Daoy (cell line): ENCODE measurements at places on chromosomes 12 and 14.
A peak's percentile ranks its signal among the peaks of the same experiment; 100 is the strongest.

DNA sequence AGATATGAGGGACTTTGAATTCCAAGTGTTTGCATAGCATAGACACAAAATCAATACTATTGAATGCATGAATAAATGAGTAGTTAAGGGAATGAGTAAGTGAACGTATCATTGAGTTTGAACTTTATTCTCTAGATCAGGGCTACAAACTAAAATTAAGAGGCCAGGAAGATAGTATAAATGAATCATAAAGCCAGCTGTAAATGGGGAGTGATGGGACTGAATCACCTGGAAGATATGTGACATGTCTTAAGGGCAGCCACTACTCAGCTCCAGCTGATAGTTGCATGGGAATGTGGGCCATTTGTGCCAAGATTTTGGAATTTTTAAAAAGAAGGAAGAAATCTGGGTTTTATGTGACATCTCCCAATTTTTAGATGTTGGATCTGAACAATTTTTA lies 229.9 kb downstream of the AKAP6 start:
- no peak for DNase-seq

GRCh38 chr12:75970310-75970709 lies 61.3 kb downstream of the PHLDA1 start:
- DNase-seq, result no peak

- no peak for DNase-seq
Observed at GRCh38 chr12:30969606-30970395, 43.3 kb downstream of the TSPAN11 start.

- DNase-seq, result no peak
Observed at GRCh38 chr12:50617657-50618056, 112.9 kb downstream of the DIP2B start.

DNA sequence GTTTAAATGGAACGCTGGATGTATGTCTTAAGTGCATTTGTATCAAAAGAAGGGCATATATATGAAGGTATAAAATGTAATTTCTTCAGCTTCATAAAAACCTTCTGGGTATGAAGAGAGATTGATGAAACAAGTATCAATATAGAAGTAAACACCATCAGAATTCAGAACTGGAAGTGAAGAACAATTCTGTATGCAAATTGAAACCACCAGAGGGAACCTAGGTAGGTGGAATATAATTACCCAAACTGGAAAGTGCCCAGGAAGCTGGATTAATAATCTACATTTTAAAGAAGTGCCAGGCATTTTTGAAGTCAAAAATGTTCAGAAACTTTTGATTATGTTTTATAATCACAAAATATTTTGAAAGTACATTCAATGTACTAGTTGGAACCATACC lies 336.2 kb upstream of the GARIN6 start:
- DNase-seq, result no peak

DNA sequence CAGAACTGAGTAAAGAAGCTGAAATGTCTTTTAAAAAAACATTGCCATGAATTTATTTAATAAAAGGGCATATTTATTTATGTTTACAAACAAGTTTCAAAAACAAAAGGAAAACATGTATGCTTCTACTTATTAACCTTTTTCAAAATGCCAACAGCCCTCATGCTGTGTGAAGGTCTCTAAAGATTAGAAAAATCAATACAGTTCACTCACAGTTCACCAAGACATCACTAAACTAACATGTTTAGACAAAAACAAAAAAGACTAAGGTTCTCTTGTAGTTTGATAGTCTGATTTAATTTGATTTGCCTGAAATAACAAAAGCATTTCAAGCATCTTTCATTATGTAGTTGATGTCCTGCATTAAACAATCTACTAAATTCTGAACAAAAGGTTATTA lies 63.9 kb upstream of the POC1B start:
- no peak for DNase-seq

GRCh38 chr12:58711974-58712373 lies 208.3 kb downstream of the LRIG3 start:
- DNase-seq, result no peak

DNA sequence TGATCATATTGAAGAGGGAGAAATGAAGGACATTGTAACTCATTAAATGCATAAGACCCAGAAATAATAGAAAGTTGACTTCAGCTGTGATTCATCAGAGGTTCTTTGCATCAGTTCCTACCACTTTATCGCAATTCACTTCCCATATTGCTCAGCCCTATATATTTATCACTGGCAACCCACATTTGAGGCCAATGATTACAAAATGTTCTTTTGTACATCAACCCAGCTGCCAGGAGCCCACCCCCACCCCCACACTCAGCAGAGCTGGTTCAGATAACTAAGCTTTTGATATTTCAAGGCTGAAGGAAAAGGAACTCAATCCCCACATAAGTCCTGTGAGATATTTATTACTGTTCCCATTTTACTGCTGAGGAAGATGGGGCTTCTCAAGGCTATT lies 51.2 kb upstream of the TMPO start:
- no peak for DNase-seq

DNA sequence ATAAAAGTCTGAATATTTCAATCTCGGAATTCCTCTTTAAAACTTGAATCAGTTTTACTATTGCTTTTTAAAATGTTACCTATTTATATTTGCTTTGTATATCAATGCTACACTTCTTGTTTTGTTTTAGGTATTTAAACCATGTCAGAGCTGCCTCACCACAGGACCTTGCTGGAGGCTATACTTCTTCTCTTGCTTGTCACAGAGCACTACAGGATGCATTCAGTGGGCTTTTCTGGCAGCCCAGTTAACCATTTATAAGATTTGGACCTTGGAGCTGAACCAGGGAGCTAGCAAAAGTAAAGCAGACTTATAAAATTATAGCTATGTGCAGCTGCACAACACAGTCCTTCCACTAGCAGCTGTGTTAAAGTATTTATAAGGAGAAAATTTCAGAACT lies 12.8 kb downstream of the TRMT5 start:
- DNase-seq, result no peak

DNA sequence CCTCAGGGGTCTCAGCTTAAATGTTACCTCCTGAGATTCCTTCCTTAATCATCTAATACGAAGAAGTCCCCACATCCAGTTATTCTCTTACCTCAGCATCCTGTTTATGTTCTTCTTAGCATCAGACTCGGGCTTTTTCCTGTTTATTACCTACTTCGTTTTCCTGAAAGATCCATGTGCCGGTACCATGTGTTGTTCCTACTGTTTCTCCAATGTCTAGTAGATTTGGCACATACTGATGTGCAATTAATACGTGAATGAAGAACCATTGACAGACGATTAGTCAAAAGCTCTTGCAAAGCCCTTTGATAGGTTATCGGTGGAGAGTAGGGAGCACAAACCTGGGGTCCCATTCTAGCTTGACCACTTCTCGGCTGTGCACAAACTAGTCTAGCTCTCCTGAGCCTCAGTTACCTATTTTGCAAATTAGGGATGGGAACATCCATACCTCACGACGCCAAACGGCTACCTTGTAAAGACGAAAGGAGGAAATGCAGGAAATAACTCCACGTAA lies 735 bp upstream of the MAPKAPK5 start:
- no peak for DNase-seq

GRCh38 chr14:71883094-71883493 lies 49.1 kb upstream of the RGS6 start:
- DNase-seq, result no peak

- peak; percentile 81 for DNase-seq
Observed at GRCh38 chr14:76352639-76353281, 23.2 kb upstream of the ESRRB start.

- DNase-seq, result no peak
Observed at GRCh38 chr12:51520576-51521325, 70.3 kb upstream of the SCN8A start.

DNA sequence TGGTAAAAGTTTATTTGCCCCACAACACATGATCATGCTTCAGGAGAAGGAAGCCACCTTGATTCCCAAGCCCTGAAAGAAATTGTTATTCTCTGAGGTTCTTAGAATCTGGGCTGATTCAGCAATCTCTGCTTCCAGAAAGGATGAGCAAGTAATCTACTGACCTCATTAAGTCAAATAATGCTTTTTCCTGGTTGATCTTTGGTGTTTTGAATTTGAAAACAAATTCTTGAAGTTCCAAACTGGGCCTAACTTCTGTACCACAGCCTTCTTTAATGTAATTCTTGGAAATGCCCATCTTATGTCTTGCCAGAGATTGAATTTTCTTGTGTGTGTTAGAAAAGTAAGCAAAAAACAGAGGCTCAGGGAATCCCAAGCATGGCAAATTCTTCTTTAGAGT lies 319.2 kb upstream of the DDHD1 start:
- no peak for DNase-seq

DNA sequence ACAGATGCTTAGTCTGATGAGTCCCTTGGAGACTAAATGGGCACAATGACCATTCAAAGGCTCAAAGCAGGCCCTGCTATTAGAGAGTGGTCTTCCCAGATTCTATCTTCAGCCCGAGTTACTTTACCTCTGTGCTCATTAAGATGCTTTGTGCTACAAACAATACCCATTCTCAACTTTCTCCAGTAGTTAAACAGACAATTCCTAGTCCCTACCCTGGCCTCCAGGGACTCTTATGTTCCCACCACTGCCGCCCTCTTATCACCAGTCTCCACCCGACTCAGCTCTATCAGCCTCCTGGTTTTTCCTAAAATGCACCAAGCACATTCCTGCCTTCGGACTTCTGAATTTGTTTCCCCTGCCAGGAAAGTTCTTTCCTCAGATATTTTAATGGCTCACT lies 25.6 kb upstream of the GPHB5 start:
- DNase-seq, result no peak

DNA sequence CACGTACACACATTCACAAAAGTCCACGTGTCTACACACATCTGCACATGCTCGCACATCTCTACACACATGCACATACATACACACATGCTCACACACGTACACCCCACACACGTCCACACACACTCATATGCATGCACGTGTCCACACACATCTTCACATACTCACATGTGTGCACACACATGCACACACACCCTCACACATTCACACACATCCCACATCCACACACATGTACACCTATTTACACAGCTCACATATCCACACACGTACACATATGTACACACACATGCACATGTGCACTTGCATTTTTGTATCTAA lies 3.6 kb downstream of the ADGRD1 start:
- DNase-seq, result no peak

DNA sequence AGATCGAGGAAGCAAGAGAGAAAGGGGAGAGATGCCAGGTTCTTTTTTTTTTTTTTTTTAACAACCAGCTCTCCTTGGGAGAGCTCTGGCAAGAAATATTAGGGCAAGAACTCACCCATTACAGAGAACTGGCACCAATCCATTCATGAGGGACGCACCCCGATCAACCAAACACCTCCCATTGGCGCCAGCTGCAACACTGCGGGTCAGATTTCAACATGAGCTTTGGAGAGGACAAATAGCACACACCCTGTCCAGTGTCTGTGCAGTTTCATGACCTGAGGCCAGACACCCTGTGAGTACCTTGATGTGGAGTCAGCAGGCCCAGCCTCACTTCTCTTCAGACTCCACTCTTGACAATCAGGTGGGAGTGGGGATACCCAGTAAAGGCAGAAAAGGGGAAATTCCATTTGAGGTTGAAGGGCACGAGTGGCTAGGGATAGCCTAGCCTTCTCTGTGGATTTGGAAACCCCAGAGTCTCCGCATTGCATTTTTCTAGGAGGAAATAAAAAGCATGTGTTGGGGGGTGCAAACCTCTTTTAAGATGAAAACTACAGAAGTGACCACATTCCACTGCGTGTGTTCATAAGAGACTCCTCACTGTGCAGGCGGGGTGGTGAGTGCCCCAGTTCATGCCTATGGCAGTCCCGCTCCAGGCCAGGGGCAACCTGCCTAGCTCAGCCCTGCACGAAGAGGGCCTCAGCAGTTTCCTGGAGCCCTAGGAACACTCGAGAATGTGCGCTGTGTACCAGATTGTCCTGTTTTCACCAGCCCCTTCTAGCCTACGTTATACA lies 42.4 kb upstream of the GPATCH2L start:
- no peak for DNase-seq

DNA sequence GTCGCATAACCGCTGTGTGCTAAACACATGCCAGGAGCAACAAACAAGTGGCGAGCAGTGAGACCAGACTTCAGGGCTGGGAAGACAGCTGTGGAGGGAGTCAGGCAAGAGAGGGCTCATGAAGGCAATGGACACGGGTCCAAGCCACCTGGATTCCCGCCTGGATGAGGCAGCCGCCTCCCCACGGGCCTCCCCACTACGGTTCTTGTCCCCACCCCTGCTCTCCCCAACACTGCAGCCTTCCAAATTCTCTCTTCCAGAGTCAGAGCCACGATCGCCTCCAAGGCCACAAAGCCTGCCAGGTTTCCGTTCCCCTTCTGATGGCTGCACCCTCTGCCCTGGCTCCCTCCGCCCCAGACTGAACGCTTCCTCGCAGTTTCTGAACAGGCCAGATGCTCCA lies 36.1 kb upstream of the PIWIL1 start:
- DNase-seq, result no peak

- DNase-seq, result no peak
Observed at GRCh38 chr14:93155667-93156066, 29.0 kb downstream of the MOAP1 start.

DNA sequence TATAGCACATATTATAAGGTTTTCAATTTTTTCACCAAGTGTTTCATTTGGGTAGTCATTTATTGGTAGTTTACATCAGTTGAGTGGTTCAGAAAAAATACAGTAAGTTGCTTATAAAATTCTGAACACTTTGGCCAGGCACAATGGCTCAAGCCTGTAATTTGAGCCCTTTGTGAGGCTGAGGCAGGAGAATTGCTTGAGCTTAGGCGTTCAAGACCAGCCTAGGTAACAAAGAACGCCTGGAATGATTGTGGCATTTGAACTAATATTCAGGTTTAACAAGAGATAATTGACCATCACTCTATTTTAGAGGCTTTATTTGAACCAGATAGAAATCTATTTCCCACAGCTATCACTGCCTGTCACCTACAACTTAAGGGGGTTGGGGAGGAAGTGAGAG lies 22.7 kb downstream of the HIF1A start:
- no peak for DNase-seq

DNA sequence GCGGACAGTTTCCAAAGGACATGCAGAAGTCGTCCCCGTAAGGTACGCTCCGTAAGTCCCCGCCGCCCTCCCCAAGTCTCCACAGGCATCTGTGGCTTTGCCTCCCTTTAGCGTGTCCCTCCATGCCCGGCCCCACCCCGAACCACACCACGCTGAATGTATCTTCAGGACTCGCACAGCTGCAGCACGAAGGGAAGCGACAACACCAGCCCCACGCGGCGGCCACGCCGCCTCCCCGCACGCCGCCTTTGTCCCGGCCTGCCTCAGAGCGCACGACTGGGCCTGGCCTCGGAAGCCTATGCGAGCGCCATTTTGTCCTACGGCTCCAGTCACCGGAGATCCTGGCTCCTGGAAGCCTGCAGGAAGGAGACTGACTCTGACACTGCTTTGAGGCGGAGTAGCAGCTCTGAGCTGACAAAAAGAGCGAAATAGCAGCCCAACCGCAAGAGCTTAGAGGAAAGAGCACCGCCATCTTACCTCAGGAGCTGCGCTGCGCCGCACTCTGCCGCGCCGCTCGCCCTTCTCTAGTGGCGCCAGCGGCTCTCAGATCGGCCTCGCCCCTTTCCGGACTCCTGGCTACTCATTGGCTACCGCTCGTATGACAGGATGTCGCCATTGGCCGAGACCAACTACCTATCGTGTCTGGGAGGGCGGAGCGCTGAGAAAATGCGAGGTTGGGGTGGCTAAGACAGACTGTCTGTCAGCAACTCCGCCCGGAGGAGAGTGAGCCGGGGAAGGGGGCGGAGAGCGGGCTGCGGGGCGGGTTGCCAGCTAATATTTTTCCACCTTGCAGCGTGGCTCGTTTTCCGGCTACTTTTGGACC lies at the start of gene KANSL2:
KANSL2 (minus strand) TSS at position 529 of the 823 bp plus-strand sequence. CDS start 606 bp downstream, outside the sequence.
- DNase-seq, result peak; percentile 99

GRCh38 chr14:37901978-37902377 lies 305.7 kb upstream of the SSTR1 start:
- DNase-seq, result peak; percentile 55

GRCh38 chr14:47207617-47208016 lies 467.8 kb downstream of the MDGA2 start:
- DNase-seq, result no peak

GRCh38 chr12:28036940-28037339 lies 64.4 kb upstream of the PTHLH start:
- DNase-seq, result no peak
